Posterior vena cava (tissue), 2 donors: ENCODE measurements at places on chromosomes 6 and 20. TPM values are rescaled to one million over a fixed set of nuclear protein-coding genes. Genes with fewer than 3 reads are reported as not detected.

DNA sequence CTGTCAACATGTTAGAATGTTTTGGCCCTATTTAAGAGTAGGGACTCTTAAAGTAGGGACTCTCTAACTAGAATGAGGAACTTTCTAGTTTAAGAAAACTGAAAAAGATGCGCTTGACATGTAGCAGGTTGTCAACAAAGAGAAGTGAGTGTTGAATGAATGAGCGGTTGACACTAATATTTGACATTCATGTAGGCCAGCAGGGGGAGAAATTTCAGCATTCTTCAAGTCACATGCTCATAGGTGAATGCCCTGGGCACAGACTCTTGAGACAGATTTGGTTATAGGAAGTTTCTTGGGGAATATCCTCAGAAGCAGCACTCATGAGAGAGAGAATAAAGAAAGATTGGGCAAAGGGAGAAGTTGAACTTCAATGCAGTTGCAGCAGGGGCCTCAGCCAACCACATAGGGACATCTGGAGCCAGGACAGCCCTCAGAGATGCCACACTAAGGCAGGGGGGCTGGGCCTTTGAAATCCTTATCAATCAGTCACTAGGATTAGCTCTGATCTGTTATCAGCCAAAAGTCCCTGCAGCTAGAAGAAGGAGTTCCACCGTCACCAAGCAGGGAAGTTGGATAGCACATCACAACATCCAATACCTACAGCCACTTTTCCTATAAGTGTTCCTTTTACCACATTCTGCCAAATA, 145.1 kb upstream of the FKBP1C start:
- no peak for DNase-seq

DNA sequence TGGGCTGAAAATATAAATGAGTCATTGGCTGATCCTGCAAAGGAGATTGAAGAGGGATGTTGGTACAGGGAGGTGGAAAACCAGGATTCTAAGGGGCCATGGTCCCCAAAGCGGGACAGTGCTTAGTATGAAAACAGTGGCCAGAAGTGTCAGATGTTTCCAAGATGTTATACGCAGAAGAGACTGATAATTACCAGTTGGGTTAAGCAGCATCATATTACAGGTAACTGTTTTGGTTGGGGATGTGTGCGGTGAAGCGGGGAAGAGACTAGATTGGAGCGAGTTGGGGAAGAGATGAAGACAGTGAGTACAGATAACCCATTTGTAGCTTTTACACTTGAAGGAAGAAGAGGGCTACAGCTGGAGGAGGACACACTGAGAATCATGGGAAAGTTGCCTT, 80.8 kb downstream of the PLEKHG1 start:
- DNase-seq = no peak

GRCh38 chr6:131923356-131923755, 27.8 kb downstream of the CCN2 start:
- DNase-seq = no peak

The OR2H2 gene
- not detected for total RNA-seq

The SLC22A2 gene
- total RNA-seq = 0.43 TPM

The SPTLC3 gene
- total RNA-seq = 6.8 TPM
